ENCODE measurements at places on chromosomes 5 and 9.

DNA sequence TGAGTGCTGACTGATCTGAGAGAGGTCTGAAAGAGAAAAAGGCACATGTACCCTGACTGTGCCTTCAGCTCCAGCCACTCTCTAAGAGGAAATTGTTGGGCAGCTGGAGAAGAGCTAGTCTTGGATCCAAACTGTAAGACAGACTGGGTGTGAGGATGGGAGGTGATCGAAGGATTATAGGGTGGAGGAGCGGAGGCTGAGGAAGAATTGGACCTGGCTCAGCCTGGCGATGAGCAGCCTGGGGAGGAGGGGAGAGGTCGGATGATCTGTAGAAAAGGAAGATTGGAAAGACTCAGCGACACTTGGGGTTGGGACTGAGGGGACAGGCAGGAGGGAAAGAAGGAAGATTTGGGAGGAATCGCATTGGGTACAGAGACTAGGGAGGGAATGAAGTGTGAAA lies 98.6 kb upstream of the SLC25A48 start:
- no peak for DNase-seq

DNA sequence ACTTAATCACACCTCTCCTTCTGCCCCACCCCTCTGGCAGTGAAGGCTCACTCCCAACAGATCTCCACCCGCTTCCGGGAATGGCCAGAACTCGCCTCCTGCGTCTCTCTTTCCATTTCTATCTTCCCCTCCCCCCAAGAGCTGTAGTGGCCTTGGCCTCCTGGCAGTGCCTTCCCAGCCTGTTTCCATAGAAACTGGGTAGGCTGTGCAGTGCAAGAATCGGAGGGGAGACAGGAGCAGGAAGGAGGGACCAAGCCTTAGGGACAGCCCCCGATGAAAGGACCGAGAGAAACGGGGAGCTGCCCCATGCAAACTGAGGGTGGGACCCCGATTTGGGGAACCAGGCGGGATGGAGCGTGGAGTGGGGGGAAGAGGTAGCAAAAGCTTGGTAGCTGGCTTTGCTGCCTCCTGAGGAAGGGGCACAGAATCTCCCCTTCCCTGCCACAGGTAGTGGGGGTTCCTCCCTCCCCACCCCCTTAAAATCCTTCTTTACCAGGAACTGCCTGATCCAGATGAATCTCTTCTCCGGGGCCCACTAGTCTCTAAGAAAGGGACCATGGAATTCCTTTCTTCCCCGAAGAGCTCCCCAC lies 4.5 kb upstream of the PCDH1 start:
- no peak for DNase-seq

- no peak for DNase-seq
Measured at GRCh38 chr9:33731142-33731541, 64.2 kb upstream of the PRSS3 start.

DNA sequence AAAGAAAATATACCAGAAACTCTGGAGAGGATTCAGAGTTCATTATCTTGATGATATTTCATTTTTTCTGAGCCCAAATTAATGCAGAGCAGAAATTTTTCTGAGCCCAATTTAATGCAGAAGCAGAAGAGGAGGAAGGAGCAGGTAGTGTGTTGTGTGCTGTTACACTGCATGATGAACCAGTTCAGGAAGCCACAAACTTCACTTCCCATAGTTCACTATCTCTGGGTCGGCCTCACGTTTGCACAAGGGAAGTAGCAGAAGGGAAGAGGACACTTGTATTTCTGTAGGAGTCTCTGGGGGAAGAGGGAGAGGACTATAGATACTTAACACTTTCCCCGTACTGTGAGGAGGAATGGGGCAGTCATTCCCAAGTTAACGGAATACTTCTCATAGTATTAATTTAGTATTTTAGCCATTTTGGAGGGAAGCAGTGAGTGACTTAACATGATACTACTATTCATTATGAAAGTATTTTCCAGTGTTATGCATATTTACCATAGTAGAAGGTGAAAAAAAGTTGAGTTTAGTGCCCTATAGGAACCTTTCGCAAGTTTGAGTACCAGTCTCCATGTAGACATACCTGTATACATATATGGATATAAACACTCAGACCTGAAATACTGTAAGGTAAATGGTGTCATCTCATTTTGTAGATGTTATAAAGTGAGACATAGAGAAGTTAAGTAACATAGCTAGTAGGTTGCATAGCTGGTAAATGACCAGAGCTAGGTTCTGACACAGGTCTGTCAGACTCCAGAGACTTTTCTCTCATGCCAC lies 30.0 kb downstream of the XPA start:
- DNase-seq, result no peak

DNA sequence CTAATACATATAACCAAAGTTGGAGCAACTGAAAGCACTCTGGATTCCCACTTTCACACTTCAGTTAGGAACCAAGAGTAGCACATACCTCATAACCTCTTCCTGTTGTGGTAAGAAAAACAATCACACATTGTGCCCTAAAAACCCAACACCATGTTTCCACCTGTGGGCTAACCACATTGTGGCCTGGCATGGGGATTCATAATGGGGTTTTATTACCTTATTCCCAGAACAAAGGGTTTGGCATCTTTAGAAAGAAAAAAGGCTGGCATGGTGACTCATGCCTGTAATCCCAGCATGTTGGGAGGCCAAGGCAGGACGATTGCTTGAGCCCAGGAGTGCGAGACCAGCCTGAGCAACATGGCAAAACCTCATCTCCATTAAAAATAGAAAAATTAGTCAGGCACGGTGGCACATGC lies 60.6 kb downstream of the HSD17B3 start:
- DNase-seq, result peak; percentile 61

Measured in activated naive CD4-positive, alpha-beta T cell treated with Interleukin-2 at 50 U/mL for 16 hours (primary cell).